ENCODE measurements at places on chromosomes 16 and 17. TPM values are rescaled to one million over a fixed set of nuclear protein-coding genes. Genes with fewer than 3 reads are reported as not detected.

DNA sequence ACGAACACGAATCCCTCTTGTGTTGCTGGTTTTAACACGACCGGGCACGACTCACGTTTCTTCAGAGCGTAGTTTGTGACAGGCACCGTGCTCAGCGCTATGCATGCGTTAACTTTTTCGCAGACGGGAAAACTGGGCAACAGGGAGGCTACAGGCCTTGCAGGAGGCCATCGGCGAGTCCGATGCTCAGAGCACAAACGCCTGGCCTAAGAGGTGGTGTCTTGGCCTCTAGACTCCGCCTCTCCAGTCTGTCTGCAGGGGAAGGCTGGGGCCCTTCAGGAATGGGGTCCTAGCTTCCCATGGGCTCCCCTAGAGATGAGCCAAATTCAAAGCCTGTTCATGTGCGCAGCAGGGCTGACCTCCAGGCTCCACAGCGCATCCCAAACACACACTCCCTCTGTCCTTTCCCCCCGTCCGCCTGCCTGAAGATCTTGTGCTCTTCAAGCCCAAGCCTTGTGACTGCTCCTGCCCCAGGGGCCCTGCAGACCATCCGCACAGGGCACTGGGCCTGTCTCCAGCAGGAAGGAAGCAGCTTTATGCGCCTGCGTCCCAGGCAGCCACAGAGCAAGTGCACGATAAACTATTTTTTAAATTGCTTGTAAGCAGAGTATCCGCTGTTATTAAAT is 3.1 kb downstream of the CLCN7 start:
- DNase-seq, result no peak

Gene ENKD1
- 11.4 TPM for total RNA-seq

Gene TPSB2
- 22.1 TPM for total RNA-seq

Gene SLC2A4
- total RNA-seq, result 8.1 TPM

- no peak for DNase-seq
Observed at GRCh38 chr17:82592767-82593589, 55.3 kb downstream of the WDR45B start.

Gene FOXF1
- 4.2 TPM for total RNA-seq

Gene KRTAP9-4
- total RNA-seq, result not detected

DNA sequence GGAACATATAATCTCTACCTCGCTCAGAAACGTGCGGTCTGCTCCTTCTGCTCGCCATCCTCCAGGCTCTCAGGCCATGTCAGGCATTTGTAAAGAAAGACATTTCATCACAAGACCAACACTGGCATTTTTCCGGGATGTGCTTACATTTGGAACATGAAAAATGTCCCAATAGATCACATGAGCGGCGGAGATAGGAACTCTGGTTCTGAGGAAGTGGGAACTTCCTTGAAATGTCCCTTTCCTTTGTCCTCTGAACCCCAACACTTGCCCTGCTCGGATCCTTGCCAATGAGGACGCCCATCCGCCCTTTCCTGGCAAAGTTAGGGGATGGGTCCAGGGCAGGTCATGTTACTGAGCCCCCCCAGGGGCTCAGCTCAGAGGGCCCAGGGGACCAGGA is 130.5 kb downstream of the MAF start:
- DNase-seq, result no peak

GRCh38 chr16:4288148-4288921 is 15.5 kb upstream of the TFAP4 start:
- no peak for DNase-seq

DNA sequence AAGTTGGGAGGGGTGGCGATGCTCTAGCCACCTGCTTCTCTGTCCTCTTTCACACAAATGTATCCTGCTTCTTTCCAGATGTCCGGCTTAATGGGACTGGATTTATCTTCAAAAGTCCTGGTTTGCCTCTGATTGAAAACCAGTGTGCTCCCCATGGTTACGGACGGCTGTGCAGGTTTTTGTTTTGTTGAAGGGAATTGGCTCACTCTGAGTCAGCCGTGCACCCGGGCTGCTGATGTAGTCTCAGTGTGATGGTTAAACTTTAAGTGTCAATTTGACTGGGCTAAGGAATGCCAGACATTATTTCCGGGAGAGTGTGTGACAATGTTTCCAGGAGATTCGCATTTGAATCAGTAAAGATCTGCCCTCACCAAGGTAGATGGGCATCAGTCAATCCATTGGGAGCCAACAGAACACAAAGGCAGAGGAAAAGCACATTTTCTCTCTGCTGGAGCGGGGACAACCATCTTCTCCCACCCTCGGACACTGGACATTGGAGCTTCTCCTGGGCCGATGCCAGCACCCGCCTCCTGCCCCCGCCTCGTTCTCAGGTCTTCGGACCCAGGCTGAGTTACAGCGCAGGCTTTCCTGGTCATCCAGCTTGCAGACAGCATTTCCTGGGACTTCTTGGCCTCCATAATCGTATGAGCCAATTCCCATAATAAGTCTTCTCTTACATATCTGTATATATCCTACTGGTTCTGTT is 126.9 kb upstream of the TNRC6C start:
- peak; percentile 72 for DNase-seq

- DNase-seq, result no peak
Observed at GRCh38 chr16:82368041-82368440, 198.0 kb upstream of the MPHOSPH6 start.

Gene DOC2A
- total RNA-seq, result 0.42 TPM

Gene ICAM2
- 75.2 TPM for total RNA-seq

- no peak for DNase-seq
Observed at GRCh38 chr17:73347351-73347750, 35.5 kb upstream of the CDC42EP4 start.

Gene NDUFAF8
- 46.2 TPM for total RNA-seq

- DNase-seq, result no peak
Observed at GRCh38 chr16:67108931-67109406, 772 bp upstream of the PHAF1 start.

DNA sequence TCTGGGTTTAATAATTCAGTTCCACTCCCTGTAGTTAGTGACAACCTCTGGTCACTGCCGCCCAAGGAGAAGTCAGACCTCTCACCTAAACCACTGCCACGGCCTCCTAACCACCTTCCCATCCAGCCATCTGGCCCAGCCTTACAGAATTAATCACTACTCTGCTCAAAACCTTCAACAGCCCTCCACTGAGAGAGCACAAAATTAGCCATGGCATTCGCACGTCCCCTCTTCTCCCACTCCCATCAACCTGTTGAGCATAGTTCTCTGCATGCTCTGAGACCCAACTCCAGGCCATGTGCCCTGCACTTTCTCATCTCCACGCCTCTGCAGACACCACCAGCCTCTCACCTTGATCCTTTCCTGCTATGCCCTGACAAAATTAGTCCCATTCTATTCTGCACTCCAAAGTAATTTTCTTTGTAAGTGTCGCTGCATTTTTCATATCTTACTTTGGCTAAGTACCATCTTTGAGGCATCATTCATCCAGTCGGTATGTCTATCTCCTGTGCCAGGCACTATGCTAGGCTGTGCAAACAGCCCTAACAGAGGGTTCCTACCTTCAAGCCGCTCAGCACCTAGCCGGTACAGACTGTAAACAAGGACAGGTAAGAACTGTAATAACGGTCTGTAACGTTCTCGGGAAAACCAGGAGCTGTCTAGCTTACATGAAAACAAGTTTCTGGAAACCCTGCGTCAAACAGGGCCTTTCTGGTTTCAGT is 963 bp downstream of the COPRS start:
- DNase-seq, result no peak

DNA sequence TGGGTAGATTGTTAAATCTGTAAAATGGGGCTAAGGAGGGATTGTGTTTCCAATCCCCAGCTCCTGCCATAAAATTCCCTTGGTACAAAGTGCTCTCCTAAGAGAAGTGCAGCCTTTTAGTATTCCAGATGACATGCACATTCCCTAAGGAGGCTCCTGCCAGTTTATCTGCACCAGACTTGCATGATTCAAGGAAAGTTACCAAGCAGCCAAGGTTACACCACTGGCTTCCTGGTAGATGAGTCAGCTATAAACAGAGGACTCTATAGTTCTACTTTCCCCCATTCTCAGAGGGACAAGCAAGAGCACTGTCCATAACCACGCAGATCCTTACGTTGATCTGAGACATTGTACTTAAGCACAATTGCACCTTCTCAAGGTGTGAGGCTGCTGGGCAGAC is 1.9 kb downstream of the CALB2 start:
- DNase-seq, result no peak

- DNase-seq, result no peak
Observed at GRCh38 chr17:13418891-13419290, 182.8 kb downstream of the HS3ST3A1 start.

DNA sequence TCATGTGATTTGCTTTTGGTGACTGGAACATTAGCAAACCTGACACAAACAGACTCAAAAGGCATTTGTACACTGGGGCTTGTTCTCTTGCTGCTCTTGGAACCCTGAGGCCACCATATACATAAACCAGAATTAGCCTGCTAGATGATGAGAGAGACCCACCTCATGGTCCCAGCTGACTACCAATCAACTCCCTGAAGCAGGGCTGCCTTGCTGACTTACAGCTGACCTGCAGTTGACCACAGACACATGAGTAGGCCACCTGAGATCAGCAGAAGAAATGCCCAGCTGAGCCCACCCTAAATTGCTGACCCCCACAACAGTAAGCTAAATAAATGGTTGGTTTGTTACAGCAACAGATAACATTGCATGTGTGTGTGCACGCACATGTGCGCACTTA is 28.7 kb downstream of the BRIP1 start:
- DNase-seq, result no peak

Gene TMEM208
- 36.5 TPM for total RNA-seq

- DNase-seq, result peak; percentile 57
Observed at GRCh38 chr17:43860927-43861622, 14.1 kb downstream of the CD300LG start.

Gene ST6GALNAC1
- total RNA-seq, result 0.93 TPM

DNA sequence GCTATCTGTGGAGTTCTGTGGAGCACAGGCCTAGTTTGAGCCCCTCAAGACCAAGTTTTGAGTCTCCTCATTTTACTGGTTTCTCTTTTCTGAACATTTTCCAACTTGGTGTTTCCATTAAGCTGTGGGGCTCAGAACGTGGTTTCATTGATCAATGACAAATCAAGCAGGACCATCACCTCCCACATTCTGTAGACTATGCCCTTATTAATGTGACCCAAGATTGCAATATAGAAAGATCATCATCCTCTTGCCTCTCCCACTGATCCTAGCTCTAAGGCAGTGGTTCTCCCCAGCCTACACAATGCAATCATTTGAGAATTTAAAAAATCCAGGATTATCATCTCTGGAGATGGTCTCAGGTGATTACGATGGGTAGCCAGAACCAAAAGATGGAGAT is 15.8 kb upstream of the OSGIN1 start:
- DNase-seq, result no peak

DNA sequence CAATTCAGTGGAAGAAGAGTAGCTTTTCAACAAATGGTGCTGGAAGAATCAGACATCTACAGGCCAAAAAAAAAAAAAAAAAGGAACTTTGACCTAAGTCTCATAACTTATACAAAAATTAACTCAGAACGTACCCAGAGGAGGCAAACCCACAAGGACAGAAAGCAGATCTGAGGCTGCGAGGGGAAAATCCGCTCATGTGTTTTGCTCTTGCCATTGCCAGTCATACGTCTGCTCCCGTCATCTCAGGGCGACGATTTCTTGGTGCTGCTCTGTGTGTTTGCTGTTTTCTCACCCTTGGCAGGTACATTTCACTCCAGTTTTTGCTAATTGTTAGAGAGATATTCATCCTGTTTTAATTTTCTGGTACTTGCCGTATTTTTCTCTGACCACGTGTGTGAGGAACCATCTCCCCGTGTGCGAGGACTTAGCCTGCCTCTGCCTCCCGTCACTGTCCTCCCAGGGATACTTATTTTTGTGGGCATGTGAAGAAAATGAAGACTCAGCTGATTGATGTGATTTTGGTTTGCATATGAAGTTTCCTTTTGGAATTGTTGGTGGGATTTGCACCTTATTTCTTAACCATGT is 33.4 kb upstream of the ACSF3 start:
- DNase-seq, result no peak

GRCh38 chr17:6608321-6608720 is 32.2 kb downstream of the KIAA0753 start:
- no peak for DNase-seq

- DNase-seq, result no peak
Observed at GRCh38 chr16:51268237-51268636, 117.2 kb upstream of the SALL1 start.

DNA sequence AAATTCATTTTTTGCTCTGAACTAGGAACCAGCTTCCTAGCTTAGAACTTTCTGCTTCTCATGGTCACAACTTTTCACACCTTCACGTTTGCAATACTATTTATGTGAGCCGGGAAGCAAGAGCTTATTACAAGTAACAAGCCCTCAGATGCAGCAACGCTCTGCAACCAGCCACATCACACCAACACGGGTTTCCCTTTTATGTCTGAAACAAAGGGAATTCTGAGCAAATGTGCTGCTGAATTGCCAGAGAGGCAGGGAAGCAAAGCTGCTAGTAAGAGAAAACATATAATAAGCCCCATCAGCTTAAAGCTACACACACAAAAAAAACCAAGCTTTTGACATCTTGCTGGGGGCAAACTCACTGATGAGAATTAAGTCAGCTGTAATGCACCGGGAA is 122.2 kb downstream of the SLC39A11 start:
- no peak for DNase-seq

Gene RPS15A
- 961 TPM for total RNA-seq

Gene NPIPB8
- 1.9 TPM for total RNA-seq

Gene CACNG1
- not detected for total RNA-seq

Gene PRAC2
- not detected for total RNA-seq
